ENCODE measurements at places on chromosomes 5 and 9.
A peak's percentile ranks its signal among the peaks of the same experiment; 100 is the strongest.

GRCh38 chr5:40831346-40832210 lies 3.4 kb downstream of the RPL37 start:
- DNase-seq: no peak

- peak; percentile 51 for DNase-seq
Observed at GRCh38 chr9:17531642-17532254, 47.1 kb upstream of the SH3GL2 start.

GRCh38 chr9:92616655-92617111 lies 53.2 kb downstream of the IPPK start:
- DNase-seq: peak; percentile 34

GRCh38 chr9:112917047-112917986 lies 26.6 kb upstream of the SLC46A2 start:
- DNase-seq: no peak

GRCh38 chr9:130908146-130908877 lies 11.7 kb upstream of the QRFP start:
- no peak for DNase-seq

- no peak for DNase-seq
Observed at GRCh38 chr9:82192211-82192610, 203.6 kb downstream of the SPATA31D1 start.

GRCh38 chr5:150918613-150919012 lies 13.8 kb upstream of the ZNF300 start:
- no peak for DNase-seq

DNA sequence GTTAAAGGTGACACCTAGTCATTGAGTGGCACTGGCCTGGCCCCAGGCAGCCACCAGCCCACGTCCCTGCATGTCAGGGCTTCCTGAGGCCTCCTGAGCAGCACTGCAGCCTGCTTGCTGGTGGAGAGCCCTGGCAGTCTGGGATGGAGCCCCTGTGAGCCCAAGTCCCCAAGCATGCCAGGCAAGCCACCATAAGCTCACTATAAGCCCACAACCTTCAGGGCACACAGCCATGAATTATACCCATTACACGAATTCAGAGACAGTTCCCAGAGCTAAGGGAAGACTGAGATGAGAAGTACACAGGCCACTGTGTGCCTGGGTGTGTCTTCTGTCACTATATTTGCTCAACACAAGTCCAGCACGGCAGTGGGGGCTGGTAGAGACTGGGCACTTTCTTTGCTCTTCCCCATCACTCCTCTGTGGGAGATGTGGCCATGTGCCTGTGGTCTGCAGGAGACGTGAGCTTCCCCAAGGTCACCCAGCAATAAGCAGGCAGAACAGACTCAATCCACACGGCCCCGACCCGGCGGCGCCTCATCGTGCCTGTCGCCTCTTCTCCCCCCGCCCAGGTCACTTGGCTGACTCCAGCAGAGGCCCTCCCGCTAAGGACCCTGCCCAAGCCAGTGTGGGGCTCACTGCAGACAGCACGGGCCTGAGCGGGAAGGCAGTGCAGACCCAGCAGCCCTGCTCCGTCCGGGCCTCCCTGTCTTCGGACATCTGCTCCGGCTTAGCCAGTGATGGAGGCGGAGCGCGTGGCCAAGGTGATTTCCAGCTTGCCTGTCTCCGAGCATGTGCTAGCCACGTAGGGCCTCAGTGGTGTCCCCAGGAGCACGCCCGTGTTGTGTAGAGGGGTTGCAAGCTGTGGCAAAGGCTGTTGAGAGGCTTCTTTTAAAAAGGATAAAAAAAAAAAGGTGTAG lies 114.8 kb downstream of the WNK2 start:
- peak; percentile 15 for DNase-seq

DNA sequence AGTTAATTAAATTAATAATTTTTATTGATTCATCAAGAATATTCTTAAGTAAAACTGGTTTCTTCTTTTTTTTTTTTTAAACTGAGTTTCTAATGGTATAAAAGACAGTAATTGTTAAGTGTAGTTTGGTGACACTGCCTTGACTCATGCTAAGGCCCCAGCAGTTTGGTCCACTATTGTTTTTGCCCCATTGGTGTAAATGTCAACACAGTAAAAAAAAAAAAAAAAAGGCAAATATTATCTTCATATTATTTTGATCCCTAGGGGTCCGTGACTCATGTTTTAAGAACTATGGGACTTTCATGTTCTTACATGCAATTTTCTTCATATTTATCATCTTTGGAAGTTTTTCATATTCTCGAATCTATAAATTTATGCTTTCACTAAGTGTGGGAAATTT lies 29.2 kb upstream of the JAK2 start:
- no peak for DNase-seq

All from right hindlimb (tissue), 1 donor.